ENCODE measurements at places on chromosomes 6 and 20.

DNA sequence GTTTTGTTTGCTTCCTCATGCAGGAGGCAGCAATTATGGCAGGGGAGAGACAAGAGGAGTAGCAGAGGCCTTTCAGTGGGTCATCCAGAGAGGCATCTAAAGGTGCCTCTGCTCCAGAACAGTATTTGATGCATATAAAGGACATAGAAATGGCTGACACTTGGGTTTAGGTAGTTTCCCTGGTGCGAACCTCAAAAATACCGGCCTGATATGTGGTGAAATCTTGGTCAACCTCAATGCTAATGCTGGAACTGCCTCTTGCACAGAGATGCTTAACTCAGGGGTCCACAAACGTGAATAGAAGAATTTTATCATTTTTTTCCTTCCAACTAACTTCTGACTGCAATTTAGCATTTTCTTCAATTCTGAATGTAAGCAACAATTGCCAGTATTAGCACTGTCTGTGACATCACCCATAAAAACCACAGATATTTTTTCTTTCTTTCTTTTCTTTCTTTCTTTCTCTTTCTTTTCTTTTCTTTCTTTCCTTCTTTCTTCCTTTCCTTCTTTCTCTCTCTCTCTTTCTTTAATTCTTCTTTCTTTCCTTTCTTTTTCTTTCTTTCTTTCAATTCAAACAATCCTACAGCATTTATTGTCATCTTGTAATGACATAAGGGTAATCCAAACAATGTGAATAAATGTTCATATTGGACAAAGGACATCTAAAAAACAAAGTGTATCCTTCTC, 180.0 kb upstream of the UST start:
- no peak for DNase-seq

DNA sequence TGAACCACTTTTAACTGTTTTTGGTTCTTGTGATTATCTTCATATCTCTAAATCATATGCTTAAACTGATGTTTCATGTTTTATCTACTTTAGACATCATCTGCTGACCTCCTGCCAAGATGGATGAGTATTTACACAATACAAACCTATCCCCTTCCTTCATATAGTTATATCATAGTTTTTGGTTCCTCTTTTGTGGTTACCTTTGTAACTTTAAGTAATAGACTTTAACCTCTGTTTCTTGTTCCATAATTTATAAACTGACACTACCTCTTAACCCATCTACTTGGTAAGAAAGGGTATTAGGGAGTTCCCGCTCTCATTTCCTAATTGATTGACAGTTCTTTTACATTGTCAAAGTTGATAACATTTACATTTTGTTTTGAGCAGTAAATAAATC, 11.9 kb downstream of the PCMT1 start:
- no peak for DNase-seq

- no peak for DNase-seq
These were observed 19.8 kb upstream of the VSTM2L start for GRCh38 chr20:37882961-37883712.

- peak; percentile 8 for DNase-seq
These were observed 58.5 kb upstream of the HIVEP1 start for GRCh38 chr6:11953641-11954040.

- no peak for DNase-seq
These were observed 140.4 kb downstream of the ERMARD start for GRCh38 chr6:169891846-169892245.

DNA sequence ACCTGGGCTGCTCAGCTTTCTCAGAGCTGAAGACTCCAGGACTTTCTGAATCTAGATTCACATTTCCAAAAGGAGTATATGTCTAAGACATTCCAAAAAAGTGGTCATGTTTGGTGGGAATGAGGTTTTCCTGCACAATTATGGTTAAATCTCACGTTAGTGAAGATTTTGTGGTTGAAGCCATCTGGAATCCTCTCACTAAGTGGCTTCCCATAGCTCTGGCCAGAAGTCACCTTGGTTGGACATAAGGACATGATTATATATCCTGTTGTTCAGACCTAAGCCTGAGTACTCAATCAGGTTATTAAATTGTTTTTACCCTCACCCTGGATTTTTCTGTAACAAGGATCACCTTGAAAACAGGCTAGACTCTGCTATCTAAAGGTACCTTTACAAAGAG, 176.1 kb upstream of the PLN start:
- DNase-seq, result no peak

GRCh38 chr6:5457041-5457440, 195.7 kb downstream of the FARS2 start:
- DNase-seq, result no peak

DNA sequence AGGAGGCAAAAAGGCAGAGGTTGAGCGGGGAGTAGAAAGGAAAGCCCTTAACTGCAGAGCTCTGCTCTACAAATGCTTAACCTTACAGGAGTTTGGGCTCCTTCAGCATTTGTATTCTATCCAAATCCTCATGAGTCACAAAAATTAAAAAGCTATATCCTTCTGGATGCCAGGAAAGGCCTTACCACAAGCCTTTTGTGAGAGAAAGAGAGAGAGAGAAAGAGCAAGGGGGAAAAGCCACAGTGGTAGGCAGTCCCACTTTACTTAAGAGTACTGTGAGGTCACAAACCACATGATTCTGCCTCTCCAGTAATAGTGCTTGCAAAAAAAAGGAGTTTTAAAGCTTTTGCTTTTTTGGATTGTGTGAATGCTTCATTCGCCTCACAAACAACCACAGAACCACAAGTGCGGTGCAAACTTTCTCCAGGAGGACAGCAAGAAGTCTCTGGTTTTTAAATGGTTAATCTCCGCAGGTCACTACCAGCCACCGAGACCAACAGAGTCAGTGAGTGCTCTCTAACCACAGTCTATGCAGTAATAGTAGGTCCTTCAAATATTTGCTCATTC, at the start of gene RUNX2:
Gene RUNX2 (plus strand): TSS at position 375 of the 567 bp plus-strand sequence. CDS start 397 bp downstream, outside the sequence.
- DNase-seq, result no peak

DNA sequence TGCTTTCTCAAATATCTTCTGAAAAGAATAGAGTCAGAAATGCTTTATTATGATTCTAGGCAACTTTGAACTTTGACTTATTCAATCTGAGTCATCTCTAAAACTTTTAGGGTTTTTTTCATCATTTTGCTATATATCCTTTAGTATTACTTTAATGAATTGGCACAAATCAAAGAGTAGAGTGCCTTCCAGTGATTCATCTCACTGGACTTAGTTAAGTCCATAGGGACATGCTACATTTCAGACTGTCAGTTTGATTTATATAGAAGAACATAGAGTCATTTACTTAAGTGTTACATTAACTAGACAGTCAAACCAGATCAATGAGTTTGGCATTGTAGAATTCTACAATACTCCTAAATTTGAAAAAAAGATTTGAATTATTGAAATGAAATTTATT, 1235.7 kb upstream of the MAP3K7 start:
- DNase-seq, result no peak

GRCh38 chr20:44433751-44434538, 41.7 kb upstream of the TTPAL start:
- no peak for DNase-seq

- no peak for DNase-seq
These were observed 67.4 kb downstream of the ECT2L start for GRCh38 chr6:138863321-138863720.

DNA sequence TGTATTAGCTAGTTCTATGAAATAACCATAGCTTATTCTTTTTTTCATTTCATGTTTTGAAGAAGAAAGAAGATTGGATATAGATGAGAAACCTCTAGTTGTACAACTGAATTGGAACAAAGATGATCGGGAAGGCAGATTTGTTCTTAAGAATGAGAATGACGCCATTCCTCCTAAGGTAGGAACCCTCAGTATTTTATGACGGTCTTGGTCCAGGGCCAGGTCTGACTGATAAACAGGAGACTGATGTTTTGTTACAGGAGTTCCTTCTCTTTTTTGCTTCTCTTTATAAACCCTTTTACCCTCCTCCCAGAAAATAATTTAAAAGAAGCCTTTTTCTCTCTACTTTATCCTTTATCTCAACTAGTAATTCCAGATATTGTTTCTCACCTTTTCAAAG, 43.6 kb downstream of the AFDN start:
- no peak for DNase-seq

GRCh38 chr6:149728499-149729234, 10.8 kb upstream of the LATS1 start:
- DNase-seq, result no peak

DNA sequence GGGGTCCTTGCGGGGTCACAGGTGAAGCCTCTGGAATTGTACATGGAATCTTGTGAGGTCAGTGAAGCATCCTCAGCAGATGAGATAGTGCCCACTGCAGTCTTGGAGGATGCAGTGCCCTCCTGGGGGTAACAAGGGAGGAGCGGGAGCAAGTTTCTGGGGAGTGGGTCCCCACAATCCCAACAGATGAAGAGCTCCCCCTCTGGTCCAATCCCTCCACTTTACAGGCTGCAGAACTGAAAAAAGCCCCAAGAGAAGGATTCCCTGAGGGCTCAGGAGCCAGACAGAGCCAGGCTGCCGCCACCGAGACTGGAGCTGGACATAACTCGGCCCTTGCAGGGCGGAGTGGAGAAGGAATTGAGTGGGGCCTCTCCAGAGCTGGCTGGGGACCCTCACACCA, 52.4 kb downstream of the TTI1 start:
- no peak for DNase-seq

- DNase-seq, result no peak
These were observed 146.2 kb upstream of the MLN start for GRCh38 chr6:33949877-33950435.

- no peak for DNase-seq
These were observed 4.1 kb downstream of the BMP7 start for GRCh38 chr20:57262301-57262700.

- DNase-seq, result no peak
These were observed 7.2 kb upstream of the LCA5 start for GRCh38 chr6:79544299-79544927.

DNA sequence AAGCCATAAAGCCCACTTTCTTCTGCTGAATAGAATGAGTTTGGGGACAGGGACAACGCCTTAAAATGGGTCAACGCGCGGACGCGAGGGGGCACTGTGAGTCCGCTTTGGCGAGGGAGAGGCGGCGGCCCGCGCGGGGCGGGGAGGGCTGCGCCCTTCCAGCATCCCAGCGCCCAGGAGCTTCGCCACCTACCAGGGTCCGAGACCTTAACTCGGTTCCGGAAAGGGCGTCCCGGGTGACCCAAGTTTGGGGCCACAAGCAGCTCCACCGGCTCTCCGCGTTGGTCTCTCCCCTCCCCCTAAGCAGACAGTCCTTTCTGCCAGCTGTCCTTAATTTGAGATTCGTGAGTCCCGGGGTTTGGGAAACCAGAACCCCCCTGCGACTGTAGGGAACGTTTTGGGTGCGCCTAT, 1.8 kb upstream of the SAMD5 start:
- peak; percentile 79 for DNase-seq

GRCh38 chr6:169896826-169897456, 145.5 kb downstream of the ERMARD start:
- no peak for DNase-seq

DNA sequence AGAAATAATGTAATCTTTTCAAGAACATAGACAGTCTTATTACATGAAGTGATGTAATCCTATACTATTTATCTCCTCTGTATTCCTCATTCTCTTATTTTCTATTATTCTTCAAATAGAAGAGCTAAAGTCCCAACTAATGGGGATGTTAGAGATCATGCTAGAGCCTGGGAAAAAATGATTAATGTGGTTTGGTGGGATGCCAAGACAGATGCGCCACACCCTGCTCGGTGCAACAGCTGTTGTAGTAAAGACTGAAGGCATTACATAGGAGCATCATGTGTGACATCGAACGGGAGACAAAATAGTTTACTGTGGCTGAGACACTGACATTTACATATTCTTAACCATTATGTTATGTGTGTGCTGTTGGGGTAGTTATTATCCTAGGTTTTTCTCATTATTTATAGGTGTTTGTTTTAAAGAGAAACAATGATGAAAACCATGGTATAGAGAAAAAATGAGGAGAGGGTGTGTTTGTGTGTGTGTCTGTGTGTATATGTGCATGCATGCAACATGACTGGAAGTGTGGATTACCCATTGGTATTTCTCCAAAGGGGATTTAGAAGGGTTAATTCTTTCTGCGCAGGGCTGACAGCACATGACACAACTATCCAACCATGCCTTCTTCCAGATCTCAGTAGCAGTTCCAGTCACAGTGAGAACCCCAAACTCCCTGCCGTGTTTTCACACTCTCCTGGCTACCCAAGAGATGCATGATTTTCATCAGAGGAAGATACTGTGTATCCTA, 155.3 kb downstream of the EYA4 start:
- DNase-seq, result no peak

Measured in activated CD4-positive, alpha-beta T cell treated with anti-CD3 and anti-CD28 coated beads, Interleukin-2, amount 10 ng/mL, durations not matched to agents 24 days and 14 days (primary cell).